ENCODE measurements at places on chromosomes 12 and 14.
A peak's percentile ranks its signal among the peaks of the same experiment; 100 is the strongest.

DNA sequence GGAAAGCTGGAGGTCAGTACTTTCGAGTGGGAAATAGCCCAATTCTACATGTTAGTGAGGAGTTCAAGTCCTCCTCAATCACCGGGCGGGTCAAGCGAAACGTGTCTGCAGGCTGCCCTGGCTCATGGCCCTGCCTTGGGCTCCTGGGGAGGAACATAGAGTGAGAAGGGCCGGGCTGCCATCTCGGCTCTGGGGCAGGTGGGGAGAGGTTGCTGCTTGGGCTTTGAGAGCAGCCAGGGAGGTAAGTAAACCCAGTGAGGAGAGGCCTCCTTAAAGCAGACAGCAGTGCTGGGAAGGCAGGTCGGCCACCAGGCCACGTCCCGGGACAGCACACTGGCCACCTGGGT, 32.0 kb upstream of the UBC start:
- DNase-seq: no peak

DNA sequence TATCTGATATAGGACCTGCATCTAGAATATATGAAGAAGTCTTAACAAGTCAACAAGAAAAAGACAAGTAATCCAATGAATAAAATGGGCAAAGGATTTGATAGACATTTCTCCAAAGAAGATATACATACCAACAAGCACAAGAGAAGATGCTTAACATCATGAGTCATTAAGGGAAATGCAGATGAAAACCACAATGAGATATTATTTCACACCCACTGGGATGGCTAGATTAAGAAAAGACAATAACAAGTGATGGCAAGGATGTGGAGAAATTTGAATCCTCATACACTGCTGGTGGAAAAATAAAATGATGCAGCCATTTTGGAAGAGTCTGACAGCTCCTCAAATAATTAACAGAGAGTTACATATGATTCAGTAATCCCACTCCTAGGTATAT, 502.6 kb downstream of the FUT8 start:
- DNase-seq: no peak

DNA sequence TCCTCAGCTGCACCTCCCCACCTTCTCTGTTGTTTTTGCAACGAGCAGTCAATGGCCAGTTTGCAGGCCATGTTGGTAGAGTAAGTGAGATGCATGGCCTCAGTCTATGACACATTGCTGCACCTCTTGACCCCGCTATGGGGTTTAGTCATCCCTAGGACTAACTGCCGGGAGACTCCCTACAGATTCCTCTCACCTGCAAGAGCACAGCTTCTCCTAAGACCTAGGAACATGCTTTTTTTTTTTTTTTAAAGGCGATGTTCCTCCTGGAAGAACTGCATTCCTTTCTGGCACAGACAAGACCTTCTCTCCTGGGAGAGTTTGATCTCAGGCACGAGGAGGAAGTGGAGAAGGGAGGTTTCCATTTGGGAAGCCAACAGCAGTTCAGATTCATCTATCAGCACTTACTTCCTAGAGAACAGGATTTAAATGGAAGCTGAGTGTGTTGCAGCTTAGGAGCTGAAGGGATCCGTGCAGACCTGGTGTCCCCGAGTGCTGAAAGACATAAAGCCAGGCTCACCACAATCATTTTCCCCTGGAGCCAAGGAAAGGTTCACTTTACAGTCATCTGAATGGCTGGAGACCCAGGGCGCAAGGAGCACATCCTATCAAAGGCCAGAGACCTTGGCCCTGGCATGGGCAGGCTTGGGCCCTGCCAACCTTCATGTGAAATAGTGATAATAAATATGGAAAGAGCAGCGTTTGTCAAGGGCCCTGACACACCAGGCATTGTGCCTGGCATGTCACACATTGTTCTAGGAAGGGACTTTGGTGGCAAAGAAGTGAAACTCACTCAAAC, 104.1 kb downstream of the LGMN start:
- peak; percentile 84 for DNase-seq

- no peak for DNase-seq
These were observed 688 bp upstream of the NECAP1 start for GRCh38 chr12:8081251-8081920.

GRCh38 chr12:110108309-110109036, 15.7 kb upstream of the IFT81 start:
- no peak for DNase-seq

- DNase-seq: no peak
These were observed 16.0 kb upstream of the ZNF410 start for GRCh38 chr14:73870525-73871235.

DNA sequence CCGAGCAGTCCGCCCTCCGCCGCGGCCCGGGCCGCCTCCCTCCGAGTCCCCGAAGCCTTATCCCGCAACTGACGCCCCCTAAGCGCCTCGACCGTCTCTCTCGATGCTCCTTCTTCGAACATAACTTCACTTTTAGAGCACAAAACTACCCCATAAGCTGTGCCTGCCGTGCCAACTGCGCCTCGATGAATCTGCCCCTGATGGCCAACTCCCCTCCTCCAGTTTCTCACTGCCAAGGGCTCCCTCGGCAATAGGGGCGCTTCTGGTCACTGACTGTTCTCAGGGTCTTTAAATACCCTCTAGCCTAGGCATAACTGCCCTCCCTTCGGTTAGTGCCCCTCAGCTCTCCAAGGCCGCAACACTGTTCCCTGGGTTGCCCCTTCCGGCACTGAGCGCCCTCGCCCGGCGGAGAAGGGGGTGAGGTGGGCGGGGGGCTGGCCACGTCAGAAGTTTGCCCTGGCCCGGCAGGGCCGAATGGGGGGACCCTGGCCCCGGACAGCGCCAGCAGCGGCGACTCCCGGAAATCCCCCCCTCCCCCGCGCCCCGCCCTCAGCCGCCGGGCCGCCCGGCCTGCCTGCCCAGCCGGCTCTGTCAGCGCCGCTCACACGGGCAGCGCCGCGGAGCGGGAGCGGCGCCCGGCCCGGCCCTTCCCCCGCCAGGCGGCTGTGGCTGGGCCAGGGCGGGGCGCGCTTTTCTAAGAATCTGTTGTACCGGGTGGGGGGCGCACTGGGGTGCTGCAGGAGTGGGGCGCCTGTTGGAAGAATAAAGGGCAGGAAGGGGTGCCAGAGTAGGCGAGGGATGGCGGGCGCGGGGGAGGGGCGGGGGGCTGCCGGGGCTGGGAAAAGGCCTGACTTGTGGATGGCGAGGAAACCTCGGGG, 10.6 kb downstream of the RARG start:
- DNase-seq: peak; percentile 22

GRCh38 chr12:31369712-31370521, 44.0 kb upstream of the SINHCAF start:
- DNase-seq: no peak

GRCh38 chr12:107411792-107412535, 273.6 kb upstream of the PWP1 start:
- DNase-seq: peak; percentile 98

DNA sequence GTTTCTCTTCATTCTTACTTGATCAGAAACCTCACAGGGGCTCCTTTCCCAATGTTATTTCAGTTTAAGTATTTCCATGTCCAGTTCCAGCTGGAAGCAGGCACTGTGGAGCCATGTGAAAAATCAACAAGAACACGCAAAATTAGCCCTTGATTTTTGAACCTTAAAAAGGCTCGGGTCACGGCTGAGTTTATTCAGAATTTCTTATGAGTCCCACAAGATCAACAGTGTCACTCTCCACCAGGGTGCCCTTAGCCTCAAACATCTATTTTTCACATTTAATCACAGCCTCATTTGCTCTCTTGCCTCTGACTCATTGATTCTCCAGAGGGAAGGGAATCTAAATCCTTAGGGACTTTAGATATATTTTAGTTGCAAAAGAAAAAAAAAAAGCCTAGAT, 157.7 kb upstream of the AVPR1A start:
- DNase-seq: no peak

DNA sequence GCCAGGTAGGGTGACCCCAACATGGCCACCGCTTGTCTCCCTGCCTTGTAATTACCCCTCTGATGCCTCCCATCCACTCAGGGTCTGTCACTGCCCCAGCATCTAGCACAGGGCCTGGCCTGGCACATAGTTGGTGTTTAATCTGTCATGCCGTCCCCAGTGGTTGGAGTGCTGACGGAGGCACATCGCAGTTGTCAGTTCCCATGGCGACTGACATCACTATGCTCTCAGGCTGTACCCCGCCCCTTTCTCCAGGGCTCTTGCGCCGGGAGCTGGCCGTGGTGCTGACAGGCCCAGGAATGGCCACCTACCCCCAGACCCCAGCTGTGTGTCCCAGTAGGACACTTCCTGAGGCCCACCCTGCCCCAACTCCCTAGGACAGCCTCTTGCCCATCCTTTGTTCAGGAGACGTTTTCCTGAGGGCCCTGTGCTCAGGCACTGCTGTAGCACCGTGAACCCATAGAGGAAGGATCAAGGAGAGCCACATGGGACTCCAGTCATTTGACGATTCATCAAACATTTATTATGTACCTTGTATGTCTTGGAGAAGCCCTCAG, 23.0 kb downstream of the FAM222A start:
- DNase-seq: no peak

DNA sequence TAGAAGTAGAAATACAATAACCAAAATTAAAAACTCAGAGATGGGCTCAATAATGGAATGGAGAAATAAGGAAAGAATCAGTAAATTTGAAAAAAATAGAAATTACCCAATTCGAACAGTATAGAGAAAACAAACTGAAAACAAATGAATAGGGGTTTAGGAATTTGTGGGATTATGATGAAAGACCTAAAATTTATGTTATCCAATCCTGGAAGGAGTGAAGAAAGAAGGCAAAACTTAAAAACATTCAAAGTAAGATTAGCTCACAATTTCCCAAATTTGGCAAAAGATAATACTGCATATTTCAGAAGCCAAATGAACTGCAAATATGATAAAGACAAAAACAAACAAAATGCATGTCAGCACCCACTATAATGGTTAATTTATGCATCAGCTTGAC, 177.1 kb downstream of the CCDC91 start:
- DNase-seq: no peak

DNA sequence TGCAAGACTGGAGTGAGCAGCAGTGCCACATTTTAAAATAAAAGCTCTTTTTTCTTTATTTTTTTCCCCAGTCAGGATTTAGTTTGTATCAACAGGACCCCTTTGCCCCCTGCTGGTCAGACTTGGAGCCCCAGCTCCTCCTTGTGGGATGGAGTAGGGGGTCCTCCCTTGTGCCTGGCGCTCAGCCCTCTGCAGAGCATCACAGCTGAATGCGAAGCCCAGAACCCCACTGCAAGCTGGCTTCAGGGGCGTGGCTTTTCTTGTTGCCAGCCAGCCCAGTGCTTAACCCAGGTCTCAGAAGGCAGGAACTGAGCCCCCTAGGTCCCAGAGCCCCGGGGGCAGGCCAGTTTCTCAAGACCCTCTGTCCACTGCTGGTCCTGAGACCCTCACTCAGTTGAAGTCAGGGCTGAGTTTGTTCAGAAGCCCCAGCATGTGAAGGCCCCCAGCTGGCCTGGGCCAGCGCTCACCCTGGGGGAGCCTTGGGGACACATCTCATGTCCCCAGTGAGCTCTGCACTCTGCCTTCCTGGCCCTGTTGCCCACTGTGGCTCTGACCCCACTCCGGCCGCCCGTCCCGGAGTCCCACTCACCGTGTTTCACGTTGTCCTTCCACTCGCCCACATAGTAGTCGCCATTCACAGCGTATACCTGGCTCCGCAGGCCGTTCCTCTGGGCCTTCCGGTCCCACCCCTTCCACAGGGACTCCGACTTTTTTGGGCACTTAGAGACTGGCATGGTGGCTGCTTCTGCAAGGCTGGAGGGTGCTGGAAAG, 519 bp downstream of the MORN3 start:
- no peak for DNase-seq

DNA sequence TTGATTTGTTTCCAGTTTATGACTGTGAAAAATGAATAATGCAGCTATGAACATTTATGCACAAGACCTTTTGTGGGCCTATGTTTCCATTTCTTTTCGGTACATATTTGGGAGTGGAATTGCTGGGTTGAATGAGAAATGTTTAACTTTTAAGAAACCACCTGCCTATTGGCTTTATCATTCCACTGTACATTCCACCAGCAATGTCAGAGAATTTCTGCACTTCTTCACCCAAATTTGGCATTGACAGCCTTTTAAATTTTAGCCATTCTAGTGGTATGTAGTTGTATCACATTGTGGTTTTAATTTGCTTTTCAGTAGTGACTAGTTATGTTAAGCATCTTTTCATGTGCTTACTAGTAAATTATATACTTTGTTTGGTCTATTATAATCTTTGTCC, 317.0 kb upstream of the TMTC1 start:
- DNase-seq: no peak

GRCh38 chr12:12070674-12071656, at the start of gene BCL2L14:
Gene BCL2L14, plus strand, starts transcription at chr12:12070939. Its CDS starts 8,367 bp downstream, at chr12:12079306.
- DNase-seq: no peak

- DNase-seq: peak; percentile 56
These were observed 31.7 kb downstream of the PTHLH start for GRCh38 chr12:27940756-27941402.

DNA sequence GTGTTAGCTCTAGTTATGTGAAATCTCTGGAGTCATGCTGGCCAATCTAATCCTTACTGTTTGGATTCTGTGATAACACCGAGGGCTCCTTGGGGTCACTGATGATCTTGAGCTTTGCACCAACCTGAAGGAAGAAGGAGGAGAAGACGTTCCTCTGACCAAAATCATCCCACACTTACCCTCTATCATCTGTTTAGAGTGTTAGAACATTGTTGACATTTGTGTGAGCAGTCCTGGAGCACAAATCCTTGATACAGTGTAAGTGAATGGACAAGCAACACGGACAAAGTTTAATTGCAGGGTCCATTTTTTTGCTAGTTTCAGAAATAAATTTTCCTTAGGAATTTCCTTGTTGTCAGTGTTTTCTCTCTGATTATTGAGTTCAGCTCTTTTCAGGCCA, 181.7 kb downstream of the AKAP6 start:
- DNase-seq: no peak

DNA sequence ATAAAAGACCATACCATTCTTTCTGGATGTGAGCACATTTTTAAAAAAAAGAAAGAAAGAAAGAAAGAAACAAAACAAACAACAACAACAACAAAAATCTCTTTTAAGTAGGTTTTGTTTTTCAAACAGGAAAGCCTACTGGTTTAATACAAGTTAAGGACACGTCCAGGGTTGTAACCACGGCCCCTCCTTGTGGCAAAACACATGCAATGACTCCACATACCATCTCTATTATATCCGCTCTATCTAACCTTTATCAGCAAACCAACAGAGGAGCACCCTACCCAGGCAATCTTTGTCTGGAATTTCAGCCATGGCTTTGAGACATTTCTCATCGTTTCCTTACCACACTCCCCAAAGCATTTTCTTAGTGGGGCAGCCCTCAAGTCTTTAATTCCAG, 360.5 kb upstream of the TMPO start:
- DNase-seq: no peak

- DNase-seq: no peak
These were observed 87.2 kb upstream of the FRMD6 start for GRCh38 chr14:51564460-51564859.

DNA sequence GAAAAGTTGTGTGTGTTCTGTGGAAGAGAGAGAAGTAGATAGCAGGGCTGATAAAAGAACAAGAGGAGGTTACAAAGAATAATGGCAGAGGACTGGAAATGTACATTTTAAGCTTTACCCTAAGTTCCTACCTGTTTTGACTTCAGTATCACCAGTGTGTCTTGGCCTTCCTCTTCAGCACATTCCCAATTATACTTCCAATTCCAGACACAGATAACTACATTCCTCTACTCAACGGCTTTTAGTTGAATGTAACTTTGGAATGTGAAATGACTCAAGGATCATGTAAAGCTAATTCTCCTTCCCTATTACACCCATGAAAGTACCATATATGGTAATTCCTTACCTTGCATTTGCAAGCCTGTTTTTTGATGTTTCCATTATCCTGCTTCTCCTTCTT, 5.0 kb downstream of the MGST1 start:
- peak; percentile 27 for DNase-seq

GRCh38 chr14:103897075-103897947, 30.9 kb upstream of the TDRD9 start:
- DNase-seq: peak; percentile 57

- no peak for DNase-seq
These were observed 139.7 kb upstream of the CCND2 start for GRCh38 chr12:4133636-4134447.
